ENCODE measurements at places on chromosomes 1 and 21.

GRCh38 chr1:30405631-30406212, 317.7 kb downstream of the MATN1 start:
- DNase-seq: peak; percentile 14

DNA sequence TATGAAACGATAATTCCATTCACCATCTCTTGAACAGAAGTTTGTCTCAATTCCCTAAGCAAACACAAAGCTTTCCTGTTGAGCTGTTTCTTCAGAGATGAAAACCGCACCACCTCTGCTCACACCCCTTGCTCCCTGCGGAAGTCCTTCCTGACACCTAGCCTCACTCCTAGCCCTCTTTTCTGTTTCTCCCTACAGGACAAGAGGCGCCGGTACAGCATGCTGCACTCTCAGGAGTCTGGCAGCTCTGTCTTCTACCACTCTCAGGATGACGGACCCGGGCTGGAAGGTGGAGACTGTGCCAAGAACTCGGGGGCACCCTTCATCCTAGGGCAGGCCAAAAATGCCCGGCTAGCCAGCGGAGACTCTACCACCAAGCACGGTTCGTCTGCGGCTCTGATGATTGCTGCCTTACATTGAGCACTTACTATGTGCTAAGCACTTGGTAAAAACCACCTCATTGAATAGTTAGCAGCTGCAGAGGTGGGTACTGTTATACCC, 45.5 kb downstream of the VWA5B1 start:
- no peak for DNase-seq

DNA sequence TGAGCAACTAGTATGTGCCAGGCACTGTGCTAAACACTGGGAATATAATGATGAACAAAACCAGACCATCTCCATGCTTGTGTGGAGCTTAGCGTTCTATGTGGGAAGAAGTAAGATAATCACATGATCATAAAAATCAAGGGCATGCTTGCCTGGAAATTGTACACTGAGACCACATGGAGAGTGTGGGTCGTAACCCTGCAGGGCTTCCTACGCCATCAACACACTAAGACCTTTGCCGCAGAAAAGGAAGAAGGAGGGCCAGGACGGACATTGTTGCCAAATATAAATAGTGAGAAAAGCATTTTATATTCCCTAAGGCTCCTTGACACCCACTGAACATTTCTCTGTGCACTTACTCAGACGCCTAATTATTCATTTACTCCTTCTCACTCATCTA, 388.1 kb upstream of the VAMP3 start:
- DNase-seq: no peak

GRCh38 chr1:205809942-205810345, 3.1 kb downstream of the SLC41A1 start:
- no peak for DNase-seq

DNA sequence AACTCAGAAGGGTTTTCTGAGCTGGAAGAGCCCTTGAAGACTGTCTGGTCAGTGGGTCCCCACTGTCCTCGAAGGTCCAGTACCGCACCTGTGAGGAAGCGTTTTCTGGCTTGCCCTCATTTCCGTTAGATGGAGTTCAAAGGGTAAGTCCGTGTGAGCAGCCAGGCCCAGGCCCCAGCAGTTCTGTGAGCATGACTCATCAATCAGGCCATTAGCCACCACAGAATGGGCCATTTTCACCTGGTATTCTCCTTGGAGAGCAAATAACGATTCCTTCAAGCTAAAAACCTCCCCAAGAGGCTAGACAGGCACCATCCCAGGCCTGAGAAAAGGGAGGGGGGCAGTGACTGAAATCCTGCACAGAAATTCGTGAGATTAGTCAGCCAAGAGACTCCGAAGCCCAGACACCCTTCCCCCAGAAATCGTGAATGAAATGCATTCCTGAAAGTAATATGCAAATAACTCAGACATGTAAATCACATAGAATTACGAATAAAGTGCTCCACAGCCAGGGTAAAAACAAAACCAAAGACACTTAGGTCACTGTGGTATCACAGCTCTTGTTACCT, 66.0 kb downstream of the BCAR3 start:
- DNase-seq: peak; percentile 71

DNA sequence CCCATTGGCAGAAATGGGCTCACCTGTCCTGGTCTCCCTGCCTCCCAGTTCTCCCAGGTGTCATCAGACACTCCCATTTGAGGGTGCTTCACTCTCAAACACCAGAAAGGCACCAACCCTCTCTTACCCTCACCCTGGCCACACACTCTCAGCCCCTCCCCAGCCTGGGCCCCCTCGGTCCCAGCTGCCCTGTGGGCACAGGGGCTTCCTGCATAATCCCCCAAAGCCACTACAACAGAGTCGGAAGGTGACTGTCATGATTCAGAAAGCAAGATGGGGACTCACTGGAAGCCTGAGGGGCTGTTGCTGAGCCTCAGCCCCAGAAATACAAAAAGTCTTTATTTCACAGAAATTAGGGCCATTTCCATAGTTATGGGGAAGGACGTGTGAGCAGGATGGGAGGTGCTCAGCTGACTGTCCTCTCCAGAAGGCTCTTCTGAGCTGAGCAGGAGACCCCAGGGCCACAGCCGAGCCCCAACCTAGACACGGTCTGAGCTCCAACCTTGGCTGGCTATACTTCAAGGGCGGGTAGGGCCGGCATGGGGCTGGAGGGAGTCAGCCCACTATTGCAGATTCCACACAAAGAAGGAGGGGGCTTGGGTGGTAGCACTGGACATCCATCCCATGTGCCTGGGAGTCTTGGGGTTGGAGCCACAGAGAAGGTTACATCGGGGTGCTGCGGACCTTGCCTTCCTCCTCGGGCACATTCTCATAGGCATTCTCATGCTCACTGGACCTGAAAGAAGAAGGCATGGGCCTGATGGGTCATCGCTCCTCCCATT, 6.3 kb downstream of the PDZK1IP1 start:
- no peak for DNase-seq

Data from activated T-cell treated with anti-CD3 and anti-CD28 coated beads, Interleukin-2, amount 50 U/mL, for 24 hours (primary cell).